MM.1S (cell line): ENCODE measurements at places on chromosomes 2 and 18.

GRCh38 chr2:96537066-96537733, 648 bp downstream of the ARID5A start:
- peak; percentile 97 for DNase-seq
- H3K4me1 ChIP-seq, result peaks cover 70% of the 10 kb centered on the region
- H3K27ac ChIP-seq, result peak overlapping the region; percentile 95

- H3K36me3 ChIP-seq, result no peaks in the 10 kb centered on the region
- DNase-seq, result no peak
- no peak overlapping the region for H3K27ac ChIP-seq
Observed at GRCh38 chr18:63102941-63103744, 216.4 kb downstream of the BCL2 start.

DNA sequence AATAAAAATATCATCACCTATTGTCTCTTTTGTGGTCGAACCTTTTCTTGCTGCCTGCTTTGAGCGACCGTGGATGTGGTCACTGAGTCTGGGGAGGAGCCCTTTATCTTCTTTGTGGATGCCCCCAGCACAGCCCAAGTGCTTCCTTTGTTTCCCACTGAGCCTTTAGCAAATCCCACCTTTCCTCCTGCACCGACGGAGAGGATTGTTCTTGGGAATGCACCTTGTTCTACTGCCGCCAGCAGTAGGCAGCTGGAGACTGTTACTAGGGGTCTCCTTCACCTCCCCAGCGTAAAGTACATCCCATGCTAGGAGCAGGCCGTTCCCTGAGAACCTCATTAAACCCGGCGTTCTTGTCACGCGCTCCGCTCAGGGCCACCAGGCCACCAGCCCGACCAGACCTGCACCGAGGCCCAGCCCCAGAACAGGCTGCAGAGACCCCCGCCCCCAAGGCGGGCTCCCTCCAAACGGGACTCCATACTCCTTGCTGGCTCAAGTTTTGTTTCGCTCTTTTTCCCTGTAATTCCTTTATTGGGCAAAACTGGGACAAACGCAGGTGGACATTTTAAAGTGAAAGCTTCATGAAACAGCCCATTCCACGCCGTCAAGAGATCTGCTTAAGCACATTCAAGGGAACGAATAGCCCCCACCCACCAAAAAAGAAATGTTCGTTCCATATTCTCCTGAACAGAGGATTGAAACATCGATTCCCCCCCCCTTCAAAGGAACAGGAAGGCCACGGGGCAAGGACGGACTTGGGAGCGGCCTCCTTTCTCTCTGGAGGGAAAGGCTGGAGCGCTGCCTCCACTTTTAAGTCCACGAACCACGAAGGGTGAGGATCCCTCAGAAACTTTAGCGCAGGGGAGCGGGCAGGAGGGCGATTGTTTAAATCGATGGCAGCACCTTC, 1.1 kb upstream of the MAT2A start:
- peak overlapping the region; percentile 99 for H3K4me3 ChIP-seq

- no peak for DNase-seq
- peaks cover 20% of the 10 kb centered on the region for H3K4me1 ChIP-seq
- no peak overlapping the region for H3K27ac ChIP-seq
Observed at GRCh38 chr2:98026292-98026691, 30.5 kb upstream of the TMEM131 start.

GRCh38 chr2:205364261-205364660, 318.0 kb upstream of the NRP2 start:
- H3K4me1 ChIP-seq, result no peaks in the 10 kb centered on the region
- H3K27ac ChIP-seq, result no peak overlapping the region
- H3K36me3 ChIP-seq, result no peaks in the 10 kb centered on the region
- DNase-seq, result no peak
- H3K4me3 ChIP-seq, result no peak overlapping the region
- no peaks in the 10 kb centered on the region for H3K27me3 ChIP-seq

DNA sequence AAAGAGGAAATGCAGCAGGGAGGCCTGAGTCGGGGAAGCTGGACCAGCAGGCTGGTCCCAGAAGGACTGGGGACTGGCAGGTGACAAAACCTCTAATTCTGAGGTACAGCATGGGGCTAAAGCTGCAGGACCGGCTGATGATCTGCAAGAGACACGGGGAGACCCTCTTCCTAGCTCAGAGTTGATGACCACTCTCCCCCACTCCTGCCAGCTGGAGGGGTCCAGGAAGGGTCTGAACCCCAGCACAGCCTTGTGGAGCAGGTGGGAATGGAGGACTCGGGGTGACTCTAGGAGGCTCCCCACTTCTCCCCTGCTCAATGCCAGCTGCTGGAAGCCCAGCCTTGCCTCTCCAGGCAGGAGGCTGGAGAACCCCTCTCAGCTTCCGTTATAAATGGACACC, 67.7 kb downstream of the TWIST2 start:
- H3K4me3 ChIP-seq, result peak overlapping the region; percentile 20; the same call in 1 of the 2 replicates
- DNase-seq, result no peak
- peaks cover 32% of the 10 kb centered on the region for H3K27me3 ChIP-seq
- H3K27ac ChIP-seq, result no peak overlapping the region
- no peaks in the 10 kb centered on the region for H3K36me3 ChIP-seq
- H3K4me1 ChIP-seq, result no peaks in the 10 kb centered on the region

GRCh38 chr2:40276076-40276475, 175.8 kb downstream of the SLC8A1 start:
- no peaks in the 10 kb centered on the region for H3K36me3 ChIP-seq
- no peak for DNase-seq
- H3K4me1 ChIP-seq, result peaks cover 9% of the 10 kb centered on the region
- H3K4me3 ChIP-seq, result no peak overlapping the region
- no peaks in the 10 kb centered on the region for H3K27me3 ChIP-seq
- no peak overlapping the region for H3K27ac ChIP-seq

GRCh38 chr2:127569666-127570065, 34.2 kb downstream of the MYO7B start:
- no peak overlapping the region for H3K27ac ChIP-seq
- H3K36me3 ChIP-seq, result no peaks in the 10 kb centered on the region
- peaks cover 86% of the 10 kb centered on the region for H3K27me3 ChIP-seq
- H3K4me3 ChIP-seq, result no peak overlapping the region
- H3K4me1 ChIP-seq, result peaks cover 7% of the 10 kb centered on the region
- no peak for DNase-seq

DNA sequence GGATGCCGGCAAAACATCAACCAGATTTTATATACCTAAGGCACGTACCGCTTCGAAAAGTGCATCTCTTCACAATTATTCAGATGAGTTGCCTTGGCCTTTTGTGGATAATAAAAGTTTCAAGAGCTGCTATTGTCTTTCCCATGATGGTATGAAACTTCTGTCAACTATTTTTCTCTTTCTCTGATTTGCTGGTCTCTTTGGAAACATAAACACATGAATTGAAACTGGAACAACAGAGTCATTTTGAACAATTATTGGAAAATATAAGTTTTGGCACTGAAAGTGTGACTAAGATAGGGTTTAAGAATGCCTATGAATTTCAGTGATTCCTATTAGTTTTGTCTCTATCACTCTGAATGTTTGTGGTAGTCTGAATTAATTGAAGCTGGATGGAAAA, 109.9 kb downstream of the DPP4 start:
- no peaks in the 10 kb centered on the region for H3K36me3 ChIP-seq
- H3K27me3 ChIP-seq, result no peaks in the 10 kb centered on the region
- no peaks in the 10 kb centered on the region for H3K4me1 ChIP-seq
- DNase-seq, result no peak

GRCh38 chr2:16154501-16155280, 214.3 kb downstream of the MYCN start:
- no peak overlapping the region for H3K27ac ChIP-seq
- no peaks in the 10 kb centered on the region for H3K36me3 ChIP-seq
- no peak for DNase-seq

DNA sequence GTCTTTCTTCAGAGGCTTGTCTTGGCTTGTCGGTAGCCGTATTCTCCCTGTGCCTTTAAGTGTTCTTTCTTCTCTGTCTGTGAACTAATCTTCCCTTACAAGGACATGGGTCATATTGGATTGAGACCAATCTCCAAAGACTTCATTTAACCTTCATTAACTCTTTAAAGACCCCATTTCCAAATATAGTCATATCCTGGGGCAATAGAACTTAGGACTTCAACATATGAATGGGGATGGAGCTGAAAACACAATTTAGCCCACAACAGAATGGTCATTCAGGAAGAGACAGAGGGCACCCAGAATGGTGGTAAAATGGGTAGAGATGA, 82.1 kb upstream of the TANK start:
- no peaks in the 10 kb centered on the region for H3K36me3 ChIP-seq
- H3K27me3 ChIP-seq, result no peaks in the 10 kb centered on the region
- DNase-seq, result no peak
- H3K4me3 ChIP-seq, result no peak overlapping the region

GRCh38 chr2:70557171-70557838, 3.7 kb upstream of the TGFA start:
- peaks cover 12% of the 10 kb centered on the region for H3K4me1 ChIP-seq
- no peaks in the 10 kb centered on the region for H3K27me3 ChIP-seq
- H3K4me3 ChIP-seq, result no peak overlapping the region

DNA sequence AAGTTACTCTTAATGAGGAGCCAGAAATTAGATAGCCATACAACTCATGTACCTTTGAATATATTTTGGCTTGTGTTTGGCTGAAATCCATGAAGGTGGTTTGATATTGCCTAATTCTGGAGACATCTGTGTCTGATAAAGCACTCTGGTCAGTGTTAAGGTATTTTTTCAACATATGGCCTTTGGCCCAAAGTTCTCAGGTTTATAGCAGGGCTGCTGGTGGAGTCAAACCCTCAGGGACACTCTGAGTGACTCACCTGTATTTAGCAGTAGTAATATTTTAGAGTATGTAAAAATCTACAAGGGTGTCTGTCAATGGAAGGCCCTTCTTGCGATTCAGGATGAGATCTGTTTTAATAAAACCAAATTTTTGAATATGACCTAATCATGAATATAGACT, 666.5 kb downstream of the SLC4A3 start:
- no peak for DNase-seq
- no peak overlapping the region for H3K4me3 ChIP-seq
- H3K27me3 ChIP-seq, result no peaks in the 10 kb centered on the region

GRCh38 chr2:53450923-53451322, 316.7 kb upstream of the CHAC2 start:
- H3K36me3 ChIP-seq, result no peaks in the 10 kb centered on the region
- no peak overlapping the region for H3K4me3 ChIP-seq
- peaks cover 9% of the 10 kb centered on the region for H3K4me1 ChIP-seq
- H3K27me3 ChIP-seq, result no peaks in the 10 kb centered on the region

DNA sequence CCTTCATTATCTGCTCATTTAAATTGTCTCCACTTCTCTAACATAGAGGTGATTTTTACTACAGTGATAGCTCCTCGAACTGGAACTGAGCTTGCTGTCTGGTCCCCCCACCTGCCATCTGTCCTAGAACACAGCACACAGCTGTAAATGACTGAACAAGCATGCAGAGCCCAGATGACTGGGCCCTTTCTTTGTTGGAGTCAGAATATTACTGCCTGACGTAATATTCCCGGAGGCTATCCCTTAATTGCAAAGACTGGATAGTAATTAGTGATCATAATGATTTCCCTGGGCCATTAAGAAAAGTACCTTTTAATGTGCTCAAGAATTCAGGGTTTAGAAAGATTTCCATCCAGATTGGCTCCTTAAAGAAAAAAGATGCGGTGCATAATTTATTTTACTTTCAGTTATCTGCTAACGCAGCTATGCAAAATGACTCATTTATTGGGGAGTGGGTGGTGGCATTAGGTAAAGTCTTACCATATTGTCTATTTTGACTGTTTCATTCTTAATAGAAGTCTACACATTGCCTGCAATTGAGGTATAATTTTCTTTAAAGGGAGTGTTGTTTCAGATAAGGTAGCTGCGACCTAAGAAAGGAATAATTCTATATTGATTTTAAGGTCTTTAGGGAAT, 84.4 kb downstream of the MAP4K4 start:
- H3K4me1 ChIP-seq, result no peaks in the 10 kb centered on the region
- no peaks in the 10 kb centered on the region for H3K36me3 ChIP-seq
- no peak for DNase-seq
- H3K27me3 ChIP-seq, result no peaks in the 10 kb centered on the region
- no peak overlapping the region for H3K4me3 ChIP-seq
- H3K27ac ChIP-seq, result no peak overlapping the region

DNA sequence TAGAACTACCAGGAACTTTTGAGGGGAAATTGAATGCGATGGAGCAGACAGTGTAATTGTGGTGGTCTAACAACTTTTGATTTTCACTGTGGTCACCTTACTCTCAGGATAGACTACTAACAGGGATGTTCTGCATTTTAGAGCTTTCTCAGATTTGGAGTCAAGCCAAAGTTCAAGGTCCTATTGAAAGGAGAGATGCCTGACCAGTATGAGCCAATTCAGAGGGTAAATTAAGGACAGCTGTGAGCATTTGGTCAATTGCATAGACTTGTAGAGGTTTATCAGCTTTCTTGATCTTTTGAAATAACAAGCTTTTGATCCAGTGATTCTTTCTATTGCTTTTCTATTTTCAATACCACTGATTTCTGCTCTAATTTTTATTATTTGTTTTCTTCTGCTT, 1095.7 kb upstream of the CNTNAP5 start:
- no peaks in the 10 kb centered on the region for H3K4me1 ChIP-seq
- H3K27me3 ChIP-seq, result no peaks in the 10 kb centered on the region
- no peak overlapping the region for H3K4me3 ChIP-seq
- no peak for DNase-seq
- no peak overlapping the region for H3K27ac ChIP-seq

DNA sequence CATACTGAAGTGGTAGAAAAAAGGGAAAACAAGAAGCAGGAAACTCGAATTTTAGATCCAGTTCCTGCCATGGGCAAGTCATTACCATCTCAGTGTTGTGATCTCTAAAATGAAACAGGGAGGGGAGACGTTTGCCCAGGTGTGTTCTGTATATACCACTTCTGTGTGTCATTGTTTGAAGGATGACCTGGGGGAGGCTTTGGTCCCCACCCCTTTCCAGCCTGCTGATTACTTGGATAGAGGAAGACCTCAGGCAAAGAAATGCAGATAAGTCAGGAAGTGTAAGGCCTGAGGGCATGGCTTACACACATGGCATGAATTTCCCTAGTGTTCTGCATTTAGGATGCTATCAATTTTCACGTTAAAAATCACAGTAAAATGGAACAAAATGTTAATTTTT, 205.2 kb upstream of the CXCR4 start:
- H3K36me3 ChIP-seq, result no peaks in the 10 kb centered on the region
- no peak for DNase-seq
- H3K4me1 ChIP-seq, result peaks cover 8% of the 10 kb centered on the region
- H3K27ac ChIP-seq, result no peak overlapping the region
- H3K27me3 ChIP-seq, result peaks cover 51% of the 10 kb centered on the region

DNA sequence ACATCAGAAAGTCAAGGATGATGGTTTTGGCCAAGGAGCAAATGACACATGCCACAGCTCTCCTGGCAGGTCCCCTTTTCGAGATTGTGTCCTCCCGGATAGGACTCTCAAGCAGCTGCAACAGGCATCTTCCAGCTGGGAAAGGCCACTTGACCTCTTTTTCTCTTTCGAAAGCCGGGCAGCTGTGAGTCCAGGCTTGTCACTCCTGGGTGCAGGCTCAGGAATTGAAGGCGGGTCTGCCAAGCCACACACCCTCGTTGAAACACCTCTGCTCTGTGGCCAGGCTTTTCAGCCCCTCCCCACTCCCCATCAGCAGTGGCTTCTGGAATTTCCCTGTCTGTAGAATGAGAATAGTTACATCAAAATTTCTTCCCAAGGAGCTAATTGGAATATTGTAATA, 98.0 kb downstream of the CCDC138 start:
- no peak overlapping the region for H3K4me3 ChIP-seq
- H3K36me3 ChIP-seq, result no peaks in the 10 kb centered on the region
- H3K4me1 ChIP-seq, result no peaks in the 10 kb centered on the region
- no peaks in the 10 kb centered on the region for H3K27me3 ChIP-seq

GRCh38 chr2:138780908-138781307, 718 bp upstream of the NXPH2 start:
- no peaks in the 10 kb centered on the region for H3K27me3 ChIP-seq
- H3K27ac ChIP-seq, result no peak overlapping the region
- no peak overlapping the region for H3K4me3 ChIP-seq
- H3K36me3 ChIP-seq, result no peaks in the 10 kb centered on the region
- DNase-seq, result no peak
- no peaks in the 10 kb centered on the region for H3K4me1 ChIP-seq
